ENCODE measurements at places on chromosomes 4 and X.
A peak's percentile ranks its signal among the peaks of the same experiment; 100 is the strongest.

DNA sequence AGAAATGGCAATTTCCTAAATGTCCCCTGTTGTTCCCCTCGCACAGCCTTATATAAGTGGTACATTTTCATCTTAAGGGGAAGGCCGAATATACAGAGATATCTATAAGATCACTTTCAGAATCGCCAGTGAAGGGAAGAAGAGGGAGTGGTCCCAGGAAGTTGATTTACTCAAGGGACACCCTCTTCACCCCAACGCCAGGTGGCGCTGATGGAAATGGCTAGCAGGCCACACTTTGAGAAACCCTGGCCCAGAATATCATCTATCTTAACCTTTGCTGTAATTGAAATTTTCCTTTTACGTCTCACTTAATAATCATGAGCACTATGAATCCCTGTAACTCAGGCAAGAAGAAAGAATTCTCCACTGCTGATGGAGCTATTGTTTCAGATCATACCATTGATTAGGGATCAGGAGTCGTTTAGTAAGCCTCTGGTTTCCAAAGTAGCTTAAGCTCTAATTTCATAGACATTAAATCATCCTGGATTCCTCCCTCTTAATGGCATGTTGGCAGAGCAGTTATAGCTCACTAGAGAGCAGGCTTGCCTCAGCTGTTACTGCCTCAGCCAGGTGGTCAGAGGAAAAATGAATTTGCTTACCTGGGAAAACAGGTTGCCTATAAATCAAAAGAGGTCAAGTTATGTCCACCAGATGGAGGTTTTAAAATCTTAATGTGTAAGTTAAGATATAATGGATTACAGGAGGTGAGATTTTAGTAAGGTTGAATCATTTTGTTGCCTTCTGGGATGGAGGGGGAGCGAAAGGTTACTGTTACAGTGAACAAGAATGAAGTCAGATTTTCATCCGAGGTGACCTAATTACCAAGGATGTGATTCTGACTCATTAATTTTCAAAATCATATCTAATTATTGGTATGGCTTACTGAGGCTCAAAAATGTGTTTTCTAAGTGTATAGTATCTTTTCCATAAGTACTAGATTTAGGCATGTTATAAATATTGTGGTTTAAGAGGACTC lies 941.2 kb upstream of the TENM3 start:
- peak; percentile 28 for DNase-seq

DNA sequence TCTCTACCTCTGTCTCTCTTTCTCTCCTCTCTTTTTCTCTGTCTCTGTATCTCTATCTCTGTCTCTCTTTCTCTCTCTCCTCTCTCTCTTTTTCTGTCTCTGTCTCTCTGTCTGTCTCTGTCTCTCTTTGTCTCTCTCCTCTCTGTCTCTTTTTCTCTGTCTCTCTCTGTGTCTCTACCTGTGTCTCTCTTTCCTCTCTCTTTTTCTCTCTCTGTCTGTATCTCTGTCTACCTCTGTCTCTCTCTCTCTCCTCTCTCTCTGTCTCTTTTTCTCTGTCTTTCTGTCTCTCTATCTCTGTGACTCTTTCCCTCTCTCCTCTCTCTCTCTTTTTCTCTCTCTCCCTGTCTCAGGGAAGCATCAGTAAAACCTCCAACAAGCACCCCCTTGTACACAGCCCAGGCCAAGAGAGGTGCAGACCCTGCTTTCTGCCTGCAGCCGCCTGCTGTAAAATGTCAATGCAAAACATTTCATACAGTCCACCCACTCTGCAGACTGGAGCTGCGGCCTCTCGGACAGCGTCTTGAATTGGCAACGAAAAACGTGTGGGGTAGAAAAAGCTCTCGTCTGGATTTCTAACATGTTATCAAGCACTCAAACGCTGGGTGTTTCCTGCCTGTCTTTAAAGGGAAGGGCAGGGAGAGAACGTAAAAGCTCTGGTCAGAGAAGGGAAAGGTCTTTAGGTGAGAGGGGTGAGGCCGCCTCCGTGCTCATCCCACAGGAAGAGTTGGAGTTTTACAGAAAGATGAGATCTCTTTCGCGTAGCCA lies 3.7 kb upstream of the SHOX start:
- no peak for DNase-seq

- no peak for DNase-seq
Observed at GRCh38 chr4:123790681-123791080, 394.1 kb downstream of the SPRY1 start.

- no peak for DNase-seq
Observed at GRCh38 chr4:44583393-44583792, 68.0 kb downstream of the YIPF7 start.

DNA sequence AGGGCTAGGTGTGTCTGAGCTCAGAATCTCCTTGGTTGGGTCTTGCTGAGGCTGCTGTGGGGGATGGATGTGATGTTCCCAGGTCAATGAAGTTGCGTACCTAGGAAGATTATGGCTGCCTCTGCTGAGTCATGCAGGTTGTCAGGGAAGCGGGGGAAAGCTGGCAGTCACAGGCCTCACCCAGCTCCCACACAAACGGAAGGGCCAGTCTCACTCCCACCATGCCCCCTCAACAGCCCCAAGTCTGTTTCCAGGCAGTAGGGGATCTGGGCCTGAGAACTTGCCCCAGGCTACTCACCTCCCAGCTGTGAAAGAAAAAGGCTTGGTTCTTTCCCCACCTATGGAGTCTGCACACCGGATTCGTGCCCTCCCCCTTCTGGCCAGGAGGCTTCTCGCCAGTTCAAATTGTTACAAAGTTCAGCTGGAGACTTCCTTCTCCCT lies 72.9 kb downstream of the WDR44 start:
- DNase-seq = no peak

GRCh38 chr4:134747108-134747805 lies 545.7 kb upstream of the PABPC4L start:
- no peak for DNase-seq

DNA sequence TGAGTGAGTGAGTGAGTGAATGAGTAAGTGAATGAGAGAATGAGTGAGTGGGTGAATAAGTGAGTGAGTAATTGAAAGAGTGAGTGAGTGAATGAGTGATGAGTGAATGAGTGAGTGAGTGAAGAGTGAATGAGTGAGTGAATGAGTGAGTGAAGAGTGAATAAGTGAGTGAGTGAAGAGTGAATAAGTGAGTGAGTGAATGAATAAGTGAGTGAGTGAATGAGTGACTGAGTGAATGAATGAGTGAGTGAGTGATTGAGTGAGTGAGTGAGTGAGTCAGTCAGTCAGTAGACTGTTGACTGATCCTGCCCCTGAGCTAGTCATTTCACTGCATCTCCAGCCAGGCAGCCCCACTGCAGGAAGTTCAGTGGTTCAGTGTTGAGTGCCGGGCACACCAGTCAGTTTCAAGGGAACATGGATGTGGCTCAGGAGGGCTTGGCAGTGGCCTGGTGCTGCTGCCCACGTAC lies 228.4 kb upstream of the PSAPL1 start:
- DNase-seq = peak; percentile 26

- DNase-seq = no peak
Observed at GRCh38 chr4:94722270-94722669, 35.5 kb upstream of the BMPR1B start.
